ENCODE measurements at places on chromosomes 13 and 19.

GRCh38 chr19:57850553-57851017, 926 bp downstream of the ZNF587 start:
- DNase-seq = peak; percentile 39

DNA sequence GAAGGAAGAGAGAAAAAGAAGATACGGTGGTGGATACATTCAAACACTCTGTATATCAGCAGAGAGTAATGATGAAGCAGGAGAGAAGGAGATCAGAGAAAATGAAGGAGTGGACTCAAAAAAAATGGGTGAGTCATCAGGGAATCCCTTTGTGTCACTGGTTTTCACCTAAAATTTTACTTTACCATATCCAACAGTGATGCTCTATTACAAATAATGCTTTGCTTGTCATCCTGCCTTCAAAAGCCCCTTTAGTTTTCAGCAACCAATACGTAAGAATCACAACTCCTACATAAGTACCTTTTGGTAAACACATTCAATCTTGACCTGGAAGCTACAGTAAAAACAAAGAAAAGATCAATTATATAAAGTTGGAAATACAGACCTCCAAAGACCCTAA, 88.8 kb downstream of the ENOX1 start:
- DNase-seq = no peak

DNA sequence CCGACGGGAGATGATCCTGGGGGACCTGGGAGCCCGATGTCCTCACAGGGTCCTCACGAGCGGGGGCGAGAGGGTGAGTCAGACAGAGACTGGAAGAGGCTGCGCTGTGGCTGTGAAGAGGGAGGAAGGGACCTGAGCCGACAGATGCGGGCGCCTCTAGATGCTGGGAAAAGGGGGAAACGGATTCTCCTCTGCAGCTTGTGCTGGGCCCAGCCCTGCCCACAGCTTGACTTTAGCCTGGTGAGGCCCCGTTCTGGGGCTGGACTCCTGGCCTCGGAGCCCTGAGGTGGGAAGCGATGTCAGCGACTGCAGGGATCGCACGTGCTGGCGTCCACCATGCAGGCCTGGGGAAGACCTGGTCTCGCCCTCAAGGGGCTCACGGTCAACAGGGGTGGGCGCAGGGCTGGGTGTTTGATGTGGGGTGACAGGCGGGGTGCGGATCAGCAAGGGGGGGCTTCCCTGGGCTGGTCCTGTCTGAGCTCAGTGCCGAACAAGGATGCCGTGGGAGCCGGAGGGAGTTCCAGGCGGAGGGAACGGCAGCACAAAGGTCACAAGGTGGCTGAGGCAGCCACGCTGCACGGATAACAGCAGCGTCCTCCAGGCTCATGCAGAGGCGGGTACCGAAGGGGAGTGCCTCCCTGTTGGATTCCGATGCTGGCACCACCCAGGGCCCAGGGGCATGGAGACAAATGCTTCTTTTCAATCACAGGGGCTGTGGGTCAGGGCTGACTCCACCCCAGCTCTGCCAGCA, 31.8 kb downstream of the PIP5K1C start:
- peak; percentile 8 for DNase-seq

DNA sequence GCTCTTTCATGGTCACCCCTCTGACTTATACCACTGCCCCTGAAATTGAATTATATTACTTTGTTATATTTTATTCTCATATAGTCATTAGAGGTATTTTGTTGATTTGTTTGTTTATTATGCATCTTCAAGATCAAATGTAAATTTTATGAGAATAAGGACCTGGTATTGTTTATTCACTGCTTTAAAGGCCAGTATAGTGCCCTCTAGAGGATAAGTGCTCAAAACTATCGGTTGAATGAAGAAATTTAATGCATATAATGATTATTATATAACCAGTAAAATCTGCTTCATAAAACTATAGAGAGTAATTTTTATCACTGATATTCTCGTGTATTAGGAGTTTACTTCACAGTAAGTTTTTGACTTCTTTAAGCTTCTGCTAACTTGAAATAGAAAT, 1401.9 kb downstream of the SLITRK1 start:
- DNase-seq = no peak

DNA sequence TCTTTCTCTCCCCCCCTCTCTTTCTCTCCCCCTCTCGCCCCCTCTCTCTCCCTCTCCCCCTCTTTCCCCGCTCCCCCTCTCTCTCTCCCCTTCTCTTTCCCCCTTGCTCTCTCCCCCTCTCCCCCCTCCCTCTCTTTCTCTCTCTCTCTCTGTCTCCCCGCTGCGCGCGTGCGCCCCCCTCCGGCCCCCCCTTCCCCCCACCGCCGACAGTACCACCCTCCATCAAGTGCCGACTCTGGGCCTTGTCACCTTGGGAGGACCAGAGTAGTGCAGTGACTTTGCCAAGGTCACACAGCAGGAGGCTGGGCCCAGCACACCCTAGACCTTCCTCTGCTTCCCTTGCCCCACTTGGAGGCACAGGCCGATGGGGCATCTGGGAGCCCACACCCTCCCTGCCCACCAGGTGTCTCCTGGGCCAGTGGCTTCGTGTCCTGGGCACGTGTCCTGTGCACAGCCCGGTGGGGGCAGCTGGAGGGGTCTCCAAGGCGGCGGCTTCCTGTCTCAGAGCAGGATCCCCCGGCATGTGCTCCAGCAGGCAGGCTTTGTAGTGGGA, 121.6 kb downstream of the KDM4B start:
- DNase-seq = no peak

GRCh38 chr13:85597790-85598500, 201.3 kb downstream of the SLITRK6 start:
- peak; percentile 52 for DNase-seq

DNA sequence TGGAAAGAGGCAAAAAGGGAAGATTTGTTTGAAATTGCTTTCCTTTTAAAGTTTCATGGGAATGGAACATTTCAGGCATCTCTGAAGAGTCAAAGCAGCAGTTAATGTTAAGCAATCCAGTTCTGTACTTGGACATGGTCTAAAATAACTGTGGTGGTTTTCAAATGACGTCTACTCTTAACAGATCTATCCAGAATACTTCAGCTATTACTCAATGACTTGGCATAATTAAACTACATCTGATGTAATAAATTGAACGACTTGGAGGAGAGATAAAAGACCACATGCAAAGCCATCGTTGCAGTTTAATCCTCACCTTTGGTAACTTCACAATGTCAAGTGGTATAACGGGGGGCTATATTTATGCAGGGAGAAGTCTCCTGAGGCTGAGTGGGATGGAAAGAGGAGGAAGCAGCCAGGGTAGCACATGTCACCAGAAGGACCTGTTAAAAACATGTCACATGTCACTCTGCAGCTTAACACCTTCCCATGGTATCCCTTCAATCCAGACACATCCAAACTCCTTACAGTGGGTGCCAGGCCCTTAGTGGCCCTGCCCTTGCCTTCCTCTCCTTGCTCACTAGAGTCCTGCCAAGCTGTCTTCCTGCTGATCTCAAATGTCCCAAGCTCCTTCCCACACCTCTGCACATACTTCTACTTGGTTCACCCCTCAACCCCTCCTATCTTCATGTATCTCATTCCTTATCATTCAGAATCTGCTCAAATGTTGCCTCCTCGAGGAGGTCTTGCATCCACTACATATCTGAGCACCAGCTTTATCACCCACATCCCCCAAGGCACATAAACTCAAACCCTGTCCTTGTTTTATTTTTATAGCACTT, 327.8 kb downstream of the SUCLA2 start:
- peak; percentile 94 for DNase-seq
